Activated CD4-positive, alpha-beta T cell treated with anti-CD3 and anti-CD28 coated beads, Interleukin-2, amount 50 U/mL, for 16 hours (primary cell): ENCODE measurements at places on chromosomes 5 and 9.
A peak's percentile ranks its signal among the peaks of the same experiment; 100 is the strongest.

DNA sequence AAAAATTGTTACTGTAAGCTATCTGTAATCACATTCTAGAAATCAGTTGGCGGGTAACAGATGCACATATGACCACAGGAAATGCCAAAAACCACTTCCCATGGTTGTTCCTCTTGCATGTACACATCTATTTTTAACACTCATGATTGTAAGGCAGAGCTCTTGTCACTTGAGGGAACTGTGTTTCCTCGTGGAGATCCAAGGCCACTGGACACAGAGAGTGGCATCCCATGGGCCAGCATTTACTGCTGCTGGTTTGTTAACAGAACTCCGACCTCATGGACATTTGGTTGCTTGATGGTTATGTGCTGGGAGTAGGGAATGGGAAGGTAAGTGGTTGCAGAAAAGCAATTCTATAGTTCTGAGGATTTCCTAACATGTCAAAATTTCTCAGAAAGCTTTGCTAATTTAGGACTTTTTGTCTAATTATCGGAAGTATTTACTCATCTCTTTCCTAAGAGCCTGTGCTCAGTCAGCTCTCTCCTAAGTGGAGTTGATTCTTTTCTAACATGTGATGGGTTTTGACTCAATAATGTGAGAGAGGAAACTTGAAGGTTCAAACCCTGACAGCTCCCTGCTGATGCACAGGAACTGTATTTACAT, 202.0 kb upstream of the NR3C1 start:
- DNase-seq = peak; percentile 90

GRCh38 chr5:128903550-128903949, 61.7 kb upstream of the SLC27A6 start:
- DNase-seq = no peak

DNA sequence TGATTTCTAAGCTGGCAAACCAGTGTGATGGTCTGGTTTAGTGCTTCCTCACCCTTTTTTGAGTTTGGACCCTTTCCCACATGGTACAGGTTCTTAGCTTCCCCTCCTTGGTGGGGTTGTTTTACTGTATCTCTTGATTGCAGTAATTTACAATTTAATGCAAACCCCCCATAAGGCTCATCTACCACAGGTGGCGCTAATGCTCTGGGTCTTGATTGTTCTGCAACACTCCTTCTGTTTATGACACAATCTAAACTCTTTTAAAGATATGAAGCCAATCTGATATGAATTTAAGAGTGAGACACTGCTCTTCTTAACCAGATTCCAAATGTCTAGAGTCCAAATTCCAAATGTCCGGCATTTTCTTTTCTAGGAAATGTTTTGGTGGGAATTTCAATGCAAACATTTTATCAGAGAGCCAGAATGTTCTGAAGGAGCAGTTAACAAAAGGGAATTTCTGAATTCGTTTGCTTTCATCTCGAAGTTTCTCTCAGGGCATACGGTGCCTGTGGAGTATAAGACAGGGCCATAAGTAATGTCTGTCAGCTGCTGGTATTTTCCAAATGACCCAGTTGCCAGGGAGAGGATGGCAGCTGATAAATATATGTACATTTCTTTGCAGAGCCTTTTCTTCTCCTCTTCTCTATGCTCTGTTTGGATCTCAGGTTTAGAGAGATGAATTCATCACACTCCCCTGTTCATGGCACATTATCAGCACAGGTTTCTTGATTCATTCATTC, 246.8 kb downstream of the ARHGAP26 start:
- peak; percentile 46 for DNase-seq

- no peak for DNase-seq
Measured at GRCh38 chr5:13609504-13609903, 335.0 kb downstream of the DNAH5 start.

- DNase-seq = no peak
Measured at GRCh38 chr9:104944356-104944755, 16.4 kb upstream of the ABCA1 start.

DNA sequence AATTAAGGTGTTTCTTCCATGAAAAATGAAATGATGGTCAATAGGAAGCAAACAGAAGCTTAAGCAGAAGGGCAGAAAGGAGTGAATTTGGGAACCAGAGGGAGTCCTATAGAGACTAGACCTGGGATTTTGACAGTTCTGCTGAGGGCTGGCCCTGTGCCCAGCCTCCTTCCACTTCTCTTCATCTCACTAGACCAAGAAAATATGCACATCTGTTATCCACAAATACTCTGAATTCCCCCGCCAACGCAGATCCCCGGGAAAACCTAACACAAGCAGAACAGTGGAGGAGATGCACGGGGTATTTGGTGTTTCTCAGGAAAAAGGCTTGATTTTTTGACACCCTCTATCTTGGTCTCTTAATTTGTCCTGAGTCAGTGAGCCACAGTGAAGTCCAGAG, 22.7 kb downstream of the GRIA1 start:
- DNase-seq = no peak

GRCh38 chr5:148965511-148966265, 97.2 kb downstream of the SH3TC2 start:
- no peak for DNase-seq

DNA sequence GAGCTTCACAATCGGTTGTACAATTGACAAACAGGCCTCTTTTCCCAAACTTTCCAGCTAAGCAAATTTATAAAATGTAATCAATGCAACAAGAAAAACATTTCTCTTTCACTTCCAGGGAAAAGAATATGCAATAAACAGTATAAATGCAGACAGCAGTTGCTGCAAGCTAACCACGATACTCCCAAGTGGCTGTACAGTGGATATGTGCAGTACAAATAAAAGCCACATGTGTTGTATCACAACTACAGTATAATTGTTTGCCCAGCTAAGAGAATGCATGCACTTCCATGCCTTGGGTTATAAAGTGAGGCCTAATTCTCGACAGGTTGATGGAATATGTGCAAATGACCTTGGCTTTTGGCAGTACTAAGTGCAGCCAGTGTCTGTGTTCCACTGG, 16.7 kb upstream of the PDCL start:
- no peak for DNase-seq

DNA sequence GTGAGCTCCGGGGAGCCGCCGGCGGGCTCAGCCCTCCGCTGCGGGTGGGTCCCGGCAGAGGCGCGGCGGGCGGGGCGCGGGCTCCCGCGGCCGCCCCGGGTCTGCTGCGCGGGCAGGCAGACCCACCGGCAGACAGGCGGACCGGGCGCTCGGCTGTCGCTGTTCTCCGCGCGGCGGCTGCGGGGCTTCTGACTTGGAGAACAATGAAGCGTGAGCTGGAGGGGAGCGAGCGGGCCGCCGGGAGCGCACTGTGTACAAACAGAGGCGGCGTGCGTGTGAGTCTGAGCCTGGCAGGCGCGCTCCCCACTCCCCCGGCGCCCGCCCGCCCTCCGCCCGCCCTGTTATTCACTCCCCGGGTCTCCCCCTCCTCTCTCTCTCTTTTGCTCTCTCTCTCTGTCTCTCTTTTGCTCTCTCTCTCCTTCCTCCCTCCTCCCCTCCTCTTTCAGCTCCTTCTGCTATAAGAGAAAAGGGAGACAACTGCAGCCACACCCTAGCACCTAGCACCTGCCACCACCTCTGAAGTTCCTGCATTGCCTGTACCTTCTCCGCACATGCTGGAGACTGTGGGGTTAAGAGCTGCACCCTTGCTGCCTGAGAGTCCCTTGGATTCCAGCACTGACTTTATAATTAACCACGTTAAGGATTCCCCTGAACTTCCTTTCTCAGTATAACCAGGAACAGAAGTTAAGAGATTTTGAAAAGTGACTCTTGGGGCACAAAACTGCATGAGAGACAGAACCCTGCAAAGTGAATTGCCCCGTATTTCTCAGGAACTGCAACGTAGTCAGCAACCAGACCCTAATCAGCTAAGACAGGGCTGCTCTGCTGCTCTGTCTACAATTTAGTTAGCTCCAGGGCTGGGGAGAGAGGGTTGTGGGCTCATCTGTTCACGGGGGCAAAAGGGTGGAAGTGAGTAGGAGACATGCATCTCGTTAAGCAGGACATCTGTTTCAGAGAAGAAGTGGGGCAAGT, at the start of gene EDIL3:
EDIL3 (minus strand) TSS at position 277 of the 972 bp plus-strand sequence. CDS start 506 bp downstream, outside the sequence.
- DNase-seq = no peak

DNA sequence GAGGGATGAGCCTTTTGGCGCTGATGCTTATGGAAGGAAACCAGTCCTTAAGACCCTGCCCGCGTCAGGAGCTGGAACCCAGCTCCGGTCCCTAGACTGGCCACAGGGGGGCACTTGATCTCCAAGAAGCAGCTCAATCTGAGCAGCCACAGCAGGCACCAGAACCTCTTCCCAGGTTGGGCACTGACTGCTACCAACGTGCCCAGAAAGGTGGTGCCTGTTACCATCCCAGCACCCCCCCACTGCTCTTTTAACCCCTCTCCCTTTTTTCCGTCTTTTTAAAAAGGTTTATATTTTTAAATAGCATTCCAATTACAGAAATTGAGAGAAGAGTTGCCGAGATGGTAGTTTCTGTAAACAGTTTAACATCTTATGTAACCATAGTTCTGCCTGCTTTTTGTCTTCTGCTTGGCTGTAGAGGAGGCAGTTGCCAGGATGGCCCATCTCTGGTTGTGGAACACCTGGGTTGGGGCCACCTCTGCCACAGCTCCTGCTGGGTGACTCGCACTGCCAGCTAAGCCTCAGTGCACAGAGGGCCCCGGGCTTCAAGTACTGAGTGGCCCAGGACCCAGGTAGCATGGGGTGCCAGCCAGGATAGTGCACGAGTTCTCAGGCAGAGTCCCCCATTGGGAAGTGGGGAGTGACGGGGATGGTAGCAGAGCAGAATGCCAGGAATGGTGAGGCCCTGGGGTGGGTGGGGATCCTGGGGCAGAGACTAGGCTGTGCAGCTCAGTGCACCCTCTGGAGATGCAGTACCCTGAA, 62.8 kb downstream of the PFDN1 start:
- DNase-seq = peak; percentile 73

- peak; percentile 78 for DNase-seq
Measured at GRCh38 chr9:5841771-5842573, 9.1 kb upstream of the ERMP1 start.

GRCh38 chr5:67976891-67977601, 238.5 kb upstream of the PIK3R1 start:
- DNase-seq = no peak

- no peak for DNase-seq
Measured at GRCh38 chr9:29006628-29007027, 1433.3 kb upstream of the C9orf72 start.

DNA sequence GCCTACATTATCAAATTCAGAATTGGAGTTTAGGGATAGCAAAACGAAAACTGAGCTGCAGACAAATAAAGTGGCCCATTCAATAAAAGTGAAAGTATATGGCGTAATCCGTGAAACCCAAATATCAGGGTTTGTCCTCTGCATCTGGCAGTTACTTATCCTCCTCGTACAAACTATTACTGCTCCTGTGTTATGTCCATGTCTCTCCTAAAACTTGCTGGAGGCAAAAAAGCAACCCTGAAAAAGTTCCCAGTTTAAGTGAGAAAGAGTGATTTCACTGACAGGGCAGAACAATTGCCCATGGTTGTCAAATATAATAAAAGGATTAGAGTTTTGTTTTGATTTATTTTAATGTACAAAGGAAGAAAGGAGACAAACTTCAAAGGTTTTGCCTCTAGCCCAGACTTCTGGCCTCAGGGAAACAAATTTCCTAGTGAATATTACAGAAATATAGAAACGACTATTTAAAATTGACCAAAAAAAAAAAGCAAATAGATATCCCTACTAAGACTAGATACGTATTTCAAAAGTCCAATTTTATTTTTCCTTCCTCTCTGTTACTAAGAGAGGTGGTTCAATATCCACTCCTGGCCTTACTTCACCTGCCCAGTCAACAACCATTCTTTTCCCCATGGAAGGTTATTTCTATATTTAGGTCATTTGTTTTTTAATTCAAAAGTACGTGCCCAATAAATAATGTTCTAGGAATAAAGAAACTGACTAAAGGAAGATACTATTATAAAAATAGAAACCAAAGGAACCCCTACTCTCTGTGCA, 50.0 kb downstream of the NFIB start:
- DNase-seq = no peak

GRCh38 chr9:127707766-127708165, 978 bp downstream of the CFAP157 start:
- peak; percentile 35 for DNase-seq

- DNase-seq = no peak
Measured at GRCh38 chr9:128757602-128758001, 14.1 kb downstream of the ZER1 start.

- DNase-seq = no peak
Measured at GRCh38 chr5:93584596-93585040, 1.6 kb downstream of the NR2F1 start.

DNA sequence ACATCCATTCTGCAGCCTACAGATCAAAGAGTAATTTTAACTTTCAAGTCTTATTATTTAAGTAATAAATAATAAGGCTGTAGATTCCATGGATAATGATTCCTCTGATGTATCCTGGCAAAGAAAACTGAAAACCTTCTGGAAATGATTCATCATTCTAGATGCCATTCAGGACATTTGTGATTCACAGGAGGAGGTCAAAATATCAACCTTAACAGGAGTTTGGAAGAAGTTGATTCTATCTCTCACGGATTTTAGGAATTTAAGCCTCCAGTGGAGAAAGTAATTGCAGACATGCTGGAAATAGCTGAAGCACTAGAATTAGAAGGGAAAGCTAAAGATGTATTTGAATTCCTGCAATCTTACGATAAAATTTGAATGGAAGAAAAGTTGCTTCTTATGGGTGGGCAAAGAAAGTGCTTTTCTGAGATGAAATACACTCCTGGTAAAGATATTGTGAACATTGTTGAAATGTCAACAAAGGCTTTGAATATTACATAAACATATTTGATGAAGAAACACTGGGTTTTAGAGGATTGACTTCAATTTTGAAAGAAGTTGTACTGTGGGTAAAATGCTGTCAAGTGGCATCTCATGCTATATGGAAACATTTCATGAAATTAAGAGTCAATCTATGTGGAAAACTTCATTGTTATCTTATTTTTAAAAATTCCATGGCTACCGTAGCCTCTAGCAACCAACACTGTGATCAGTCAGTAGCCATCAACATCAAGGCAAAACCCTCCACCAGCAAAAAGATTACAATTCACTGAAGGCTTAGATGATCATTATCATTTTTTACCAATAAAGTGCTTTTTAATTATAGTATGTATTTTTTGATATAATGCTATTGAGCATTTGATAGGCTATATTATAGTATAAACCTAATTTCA, 1141.0 kb downstream of the CDH12 start:
- DNase-seq = no peak

DNA sequence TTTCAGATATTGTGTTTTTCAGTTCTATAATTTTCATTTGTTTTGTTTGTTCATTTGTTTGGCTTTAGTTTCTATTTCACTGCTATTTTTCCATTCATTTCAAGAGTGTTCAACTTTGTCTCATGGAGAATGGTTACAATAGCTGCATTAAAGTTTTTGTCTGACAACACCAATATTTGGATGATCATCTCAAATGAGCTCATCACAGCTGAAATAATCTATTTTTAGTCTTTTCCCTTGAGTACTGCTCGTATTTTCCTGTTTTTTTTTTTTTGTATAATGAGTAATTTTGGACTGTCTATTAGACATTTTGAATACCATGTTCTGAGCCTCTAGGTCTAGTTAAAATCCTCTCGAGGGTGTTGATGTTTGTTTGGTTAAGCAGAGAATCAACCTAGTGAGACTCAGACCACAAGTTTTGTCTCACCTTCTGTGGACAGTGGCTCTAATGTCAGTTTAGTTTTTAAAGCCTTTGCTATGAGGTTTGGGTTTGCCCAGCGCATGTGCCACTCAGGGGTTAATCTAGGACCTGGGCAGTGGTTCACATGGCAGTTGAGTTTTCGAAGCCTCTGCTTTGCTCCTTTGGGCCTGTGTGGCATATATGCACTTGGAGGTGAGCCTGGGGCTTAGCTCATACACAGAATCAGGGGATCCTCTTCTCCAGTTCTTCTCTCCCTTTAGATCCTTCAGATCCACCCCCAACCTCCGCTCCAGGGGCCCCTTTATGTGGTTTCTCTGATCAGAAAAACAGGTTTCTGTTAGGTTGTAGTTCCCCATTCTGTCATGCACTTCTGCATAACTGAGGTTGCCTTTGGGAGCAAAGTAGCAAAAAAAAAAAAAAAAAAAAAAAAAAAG, 79.8 kb downstream of the ARSB start:
- no peak for DNase-seq
